ENCODE measurements at places on chromosomes 13 and 19.

DNA sequence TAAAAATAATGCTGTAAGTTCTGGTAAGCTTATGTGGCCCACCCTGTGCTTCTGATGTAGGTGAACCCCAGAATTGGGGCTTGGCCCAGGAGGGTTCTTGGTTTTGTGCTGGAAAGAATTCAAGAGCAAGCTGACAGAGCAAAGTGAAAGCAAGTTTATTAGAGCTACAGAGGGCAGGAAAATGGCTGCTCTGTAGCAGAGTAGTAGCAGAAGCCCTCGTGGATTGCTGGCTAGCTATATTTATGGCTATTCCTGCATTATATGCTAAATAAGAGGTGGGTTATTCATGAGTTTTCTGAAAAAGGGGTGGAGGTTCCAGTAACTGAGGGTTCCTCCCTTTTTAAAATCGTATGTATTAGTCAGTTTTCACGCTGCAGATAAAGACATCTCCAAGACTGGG is 20.6 kb upstream of the ZNF599 start:
- H3K4me3 ChIP-seq, result no peak overlapping the region
- no peak for DNase-seq
- no peaks in the 10 kb centered on the region for H3K36me3 ChIP-seq

DNA sequence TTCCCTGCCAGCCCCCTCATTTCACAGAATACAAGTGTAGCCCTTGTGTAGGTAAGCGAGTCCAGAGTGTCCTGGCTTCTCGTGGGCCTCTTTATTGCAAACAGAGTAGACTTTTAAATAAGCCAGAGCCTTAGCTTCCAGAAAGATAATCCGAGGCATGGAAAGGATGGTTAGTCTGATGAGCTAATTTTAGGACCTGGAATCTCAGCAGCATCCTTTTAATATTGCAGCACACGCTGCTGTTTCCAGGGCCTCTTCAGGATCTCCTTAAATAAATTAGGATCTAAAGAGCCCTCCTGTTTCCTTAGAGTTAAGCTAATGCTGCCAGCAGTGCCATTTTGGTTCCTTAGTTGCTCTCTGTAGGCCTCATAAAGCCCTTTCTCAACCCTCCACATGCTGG is 99.2 kb downstream of the RFC3 start:
- no peaks in the 10 kb centered on the region for H3K36me3 ChIP-seq
- no peak overlapping the region for H3K27ac ChIP-seq
- H3K4me1 ChIP-seq, result no peaks in the 10 kb centered on the region
- no peaks in the 10 kb centered on the region for H3K27me3 ChIP-seq

DNA sequence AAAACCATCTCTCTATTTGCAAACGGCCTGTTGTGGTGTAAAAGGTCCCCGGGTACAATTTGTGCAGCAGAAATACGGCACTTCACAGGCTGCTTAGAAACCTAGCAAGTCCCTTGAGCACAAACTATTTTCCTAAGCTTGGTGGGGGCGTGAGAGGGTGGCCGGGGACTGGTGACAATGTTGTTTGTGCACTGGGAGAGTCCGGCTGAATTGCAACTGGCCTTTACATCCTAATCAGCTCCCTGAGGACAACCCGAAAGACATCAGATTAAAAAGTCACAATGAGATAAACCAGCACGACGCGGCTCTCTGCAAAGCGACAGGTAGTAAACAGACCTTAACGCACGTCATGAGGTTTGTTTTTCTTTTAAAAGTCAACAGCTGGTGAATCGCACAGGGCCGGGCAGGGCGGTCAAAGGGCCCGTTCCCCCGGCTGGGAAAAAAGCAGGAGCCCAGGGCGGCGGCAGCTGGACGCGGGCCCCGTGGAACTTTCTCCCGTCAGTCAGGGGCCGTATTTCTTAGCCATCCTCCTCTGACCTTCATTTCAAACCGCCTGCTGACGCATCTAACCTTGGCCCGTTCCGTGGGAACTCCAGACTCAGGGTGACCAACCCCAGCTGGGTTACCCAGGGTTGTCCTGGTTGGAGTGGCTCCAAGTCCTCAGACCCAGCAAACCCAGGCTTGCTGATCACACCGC is 112.3 kb downstream of the GADD45B start:
- H3K36me3 ChIP-seq, result no peaks in the 10 kb centered on the region
- no peaks in the 10 kb centered on the region for H3K27me3 ChIP-seq
- peaks cover 7% of the 10 kb centered on the region for H3K4me1 ChIP-seq
- DNase-seq, result peak; percentile 82
- no peak overlapping the region for H3K4me3 ChIP-seq
- H3K27ac ChIP-seq, result peak overlapping the region; percentile 61

- H3K36me3 ChIP-seq, result no peaks in the 10 kb centered on the region
- no peak within 1 kb of the TSS for H3K27ac ChIP-seq
- DNase-seq, result peak; percentile 84
- H3K27me3 ChIP-seq, result no peaks in the 10 kb centered on the region
Measured at GRCh38 chr19:44356383-44357111, at the start of gene ZNF112. Gene ZNF112 (minus strand): TSS chr19:44356680. CDS start chr19:44340539, 16,141 bp downstream.

- H3K27me3 ChIP-seq, result no peaks in the 10 kb centered on the region
- no peaks in the 10 kb centered on the region for H3K36me3 ChIP-seq
- no peak overlapping the region for H3K4me3 ChIP-seq
- peaks cover 5% of the 10 kb centered on the region for H3K4me1 ChIP-seq
Measured at GRCh38 chr19:13976446-13976845, 24.1 kb downstream of the DCAF15 start.
